Hepatocyte (in vitro differentiated cells): ENCODE measurements at places on chromosomes 2 and 18. TPM values are rescaled to one million over a fixed set of nuclear protein-coding genes. Genes with fewer than 3 reads are reported as not detected.

Gene KCNK3
- 9.4 and 10.5 TPM in 2 replicates for total RNA-seq

Gene ELOA2
- total RNA-seq: not detected in 2 replicates

Gene AGAP1
- total RNA-seq: 19.2 and 20.0 TPM in 2 replicates

Gene SELENOI
- total RNA-seq: 31.5 and 34.4 TPM in 2 replicates

DNA sequence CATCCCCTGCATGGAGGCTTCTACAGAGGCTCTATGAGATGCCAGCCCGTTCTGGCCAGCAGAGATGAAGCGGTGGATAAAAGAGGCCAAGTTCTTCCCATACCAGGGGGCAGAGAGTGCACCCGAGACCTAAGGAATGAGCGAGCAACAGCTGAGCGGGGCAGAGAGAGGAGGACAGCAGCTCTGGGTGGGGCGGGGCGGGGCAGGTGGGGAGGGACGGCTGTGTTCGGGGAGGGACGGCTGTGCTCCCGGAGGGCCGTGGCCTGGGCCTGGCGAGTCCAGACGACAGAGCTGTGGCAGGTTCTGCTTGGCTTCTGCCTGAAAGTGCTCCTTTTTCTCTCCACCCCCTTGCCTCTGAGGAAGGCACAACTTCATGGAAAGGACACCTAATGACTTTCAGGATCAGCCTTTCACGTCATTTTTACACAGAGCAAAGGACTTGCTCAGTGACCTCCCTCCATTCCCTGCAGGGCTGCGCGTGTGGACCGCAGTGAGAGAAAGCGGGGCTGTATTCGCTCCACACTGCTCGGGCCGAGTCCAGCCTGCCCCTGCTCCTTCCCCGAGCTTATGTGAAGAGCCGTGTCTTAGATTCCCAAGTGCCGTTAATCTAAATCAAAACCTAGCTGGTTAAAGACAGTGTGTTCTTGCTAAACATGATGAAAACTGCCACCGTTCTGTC is 232.9 kb downstream of the HDAC4 start:
- no peaks in the 10 kb centered on the region for H3K36me3 ChIP-seq
- H3K4me3 ChIP-seq: no peak overlapping the region
- H3K27ac ChIP-seq: no peak overlapping the region
- no peak for DNase-seq
- peaks cover 4% of the 10 kb centered on the region for H3K4me1 ChIP-seq

DNA sequence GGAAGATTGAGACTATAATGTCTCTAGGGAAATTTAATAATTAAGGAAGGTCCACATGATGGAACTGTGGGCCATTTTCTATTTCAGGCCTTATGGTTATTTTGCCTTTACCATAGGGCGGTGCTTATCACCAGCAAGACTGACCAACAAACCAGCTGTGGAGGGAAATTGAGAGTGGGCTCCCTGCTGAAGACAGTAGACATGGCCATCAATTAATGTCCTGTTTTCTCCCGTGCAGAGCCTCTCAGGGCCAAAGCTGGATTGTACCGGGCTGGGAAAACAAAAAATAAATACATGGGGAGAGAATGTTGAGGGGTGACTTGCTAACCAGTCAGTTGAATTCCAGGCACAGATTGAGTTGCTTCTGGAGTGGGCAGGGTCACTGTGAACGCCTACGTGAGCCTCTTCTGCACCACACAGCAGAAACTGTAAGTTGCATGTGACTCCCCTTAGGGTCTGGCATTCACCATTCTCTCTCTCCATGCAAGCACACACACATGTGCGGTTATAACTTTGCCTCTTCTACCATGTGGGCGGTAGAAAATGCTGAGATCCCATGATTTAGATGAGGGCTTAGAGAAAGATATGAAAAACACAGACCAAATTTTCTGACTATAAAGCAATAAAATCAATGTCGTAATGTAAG is 128.5 kb downstream of the COPS8 start:
- H3K27ac ChIP-seq: peak overlapping the region; percentile 71
- no peaks in the 10 kb centered on the region for H3K27me3 ChIP-seq
- H3K36me3 ChIP-seq: no peaks in the 10 kb centered on the region
- no peak for DNase-seq
- no peak overlapping the region for H3K4me3 ChIP-seq

GRCh38 chr2:197674060-197674459 is 1.3 kb downstream of the RFTN2 start:
- H3K4me1 ChIP-seq: no peaks in the 10 kb centered on the region
- H3K4me3 ChIP-seq: peak overlapping the region; percentile 33
- no peaks in the 10 kb centered on the region for H3K36me3 ChIP-seq

Gene SLC4A3
- 1.8 and 3.0 TPM in 2 replicates for total RNA-seq

DNA sequence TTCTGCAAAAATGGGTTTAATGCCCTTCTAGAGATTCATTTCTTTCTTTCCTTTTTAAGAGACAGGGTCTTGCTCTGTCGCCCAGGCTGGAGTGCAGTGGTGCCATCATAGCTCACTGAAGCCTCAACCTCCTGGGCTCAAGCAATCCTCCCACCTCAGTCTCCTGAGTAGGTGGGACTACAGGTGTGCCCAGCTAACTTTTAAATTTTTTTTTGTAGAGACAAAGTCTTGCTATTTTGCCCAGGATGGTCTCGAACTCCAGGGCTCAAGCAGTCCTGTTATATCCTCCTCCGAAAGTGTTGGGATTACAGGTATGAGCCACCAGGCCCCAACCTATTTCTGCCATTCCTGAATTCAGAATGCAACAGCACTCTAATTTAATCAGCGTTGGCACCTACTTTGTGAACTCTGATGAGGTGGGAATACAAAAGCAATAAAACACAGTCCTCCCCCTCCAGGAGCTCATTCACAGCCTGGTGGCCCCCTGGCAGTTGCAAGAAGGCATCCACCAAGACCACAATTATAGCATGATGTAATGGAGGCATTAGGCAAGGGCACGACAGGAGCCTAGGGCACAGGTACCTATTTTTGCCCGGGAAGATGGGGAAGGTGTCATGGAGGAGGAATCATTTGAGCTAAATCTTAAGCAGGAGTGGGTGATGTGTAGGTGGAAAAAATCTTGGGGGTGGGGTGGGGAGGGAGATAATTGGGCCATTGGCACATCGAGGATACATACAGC is 5.1 kb downstream of the RHOB start:
- H3K4me1 ChIP-seq: peaks cover 21% of the 10 kb centered on the region
- no peak overlapping the region for H3K4me3 ChIP-seq
- H3K36me3 ChIP-seq: no peaks in the 10 kb centered on the region
- no peaks in the 10 kb centered on the region for H3K27me3 ChIP-seq
- no peak for DNase-seq

DNA sequence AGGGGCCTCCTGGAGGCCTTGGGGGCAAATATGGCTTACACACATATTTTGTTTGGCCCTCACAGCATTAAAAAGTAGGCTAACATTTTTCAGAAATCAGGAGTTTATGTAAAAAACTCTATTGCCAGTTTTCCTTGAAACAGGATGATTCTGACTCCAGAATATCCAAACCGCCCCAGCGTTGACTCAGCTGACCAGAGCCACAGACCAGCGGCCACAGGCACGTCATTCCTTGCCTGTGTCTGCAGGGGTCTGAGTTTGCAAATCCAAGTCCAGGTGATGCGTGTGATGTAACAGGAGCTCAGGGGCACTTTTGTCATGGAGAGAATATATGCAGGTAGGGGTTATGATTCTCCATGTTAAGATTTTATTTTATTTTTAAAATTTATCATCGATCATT is 79.4 kb upstream of the ALKAL2 start:
- H3K4me1 ChIP-seq: no peaks in the 10 kb centered on the region
- no peak overlapping the region for H3K27ac ChIP-seq
- DNase-seq: no peak
- H3K27me3 ChIP-seq: no peaks in the 10 kb centered on the region
- H3K4me3 ChIP-seq: no peak overlapping the region
- no peaks in the 10 kb centered on the region for H3K36me3 ChIP-seq

DNA sequence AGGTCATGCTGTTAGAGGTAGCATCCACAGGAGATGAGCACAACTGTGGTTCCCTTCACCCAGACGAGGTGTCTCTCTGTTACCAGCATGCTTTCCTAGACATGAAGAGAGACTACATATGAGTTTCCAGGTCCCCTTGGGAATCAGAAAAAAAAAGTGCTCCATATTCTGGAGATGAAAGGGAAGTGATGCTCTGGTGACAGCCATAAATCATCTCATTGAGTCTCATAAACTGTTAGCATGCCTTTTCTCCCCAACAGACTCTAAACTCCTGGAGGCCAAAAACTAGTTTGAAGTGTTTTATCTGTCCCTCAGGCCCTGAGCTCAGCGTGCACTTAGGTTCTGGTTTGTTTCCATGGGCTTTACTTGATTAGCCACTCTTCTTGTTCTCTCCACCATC is 124.6 kb upstream of the CREB1 start:
- no peak for DNase-seq
- peaks cover 14% of the 10 kb centered on the region for H3K4me1 ChIP-seq
- H3K27me3 ChIP-seq: no peaks in the 10 kb centered on the region
- no peaks in the 10 kb centered on the region for H3K36me3 ChIP-seq
- H3K4me3 ChIP-seq: no peak overlapping the region

- DNase-seq: no peak
- H3K27me3 ChIP-seq: no peaks in the 10 kb centered on the region
- no peak overlapping the region for H3K4me3 ChIP-seq
- no peak overlapping the region for H3K27ac ChIP-seq
- peaks cover 17% of the 10 kb centered on the region for H3K4me1 ChIP-seq
Observed at GRCh38 chr18:5455674-5456073, 88.1 kb downstream of the EPB41L3 start.

DNA sequence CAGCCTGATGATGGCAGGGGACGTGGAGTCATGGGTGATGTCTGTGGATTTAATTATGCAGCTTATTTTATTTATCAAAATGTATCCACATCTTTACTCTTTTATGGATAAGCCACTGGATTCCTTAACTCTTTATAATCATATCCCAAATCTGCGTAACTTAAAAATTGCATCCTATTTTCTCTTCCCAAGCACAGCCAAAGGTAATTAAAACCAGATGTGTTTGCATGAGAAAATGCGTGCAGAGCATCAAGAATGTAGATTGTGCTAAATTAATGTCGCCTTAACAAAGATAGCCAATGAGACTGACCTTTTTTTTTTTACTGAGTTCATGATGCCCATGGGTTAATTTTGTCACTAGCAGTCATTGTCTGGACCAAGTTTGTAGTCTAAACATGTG is 10.0 kb downstream of the SH3RF3 start:
- DNase-seq: no peak
- no peak overlapping the region for H3K27ac ChIP-seq
- peaks cover 3% of the 10 kb centered on the region for H3K4me1 ChIP-seq
- H3K36me3 ChIP-seq: no peaks in the 10 kb centered on the region
- H3K27me3 ChIP-seq: peaks cover 24% of the 10 kb centered on the region
- H3K4me3 ChIP-seq: no peak overlapping the region

DNA sequence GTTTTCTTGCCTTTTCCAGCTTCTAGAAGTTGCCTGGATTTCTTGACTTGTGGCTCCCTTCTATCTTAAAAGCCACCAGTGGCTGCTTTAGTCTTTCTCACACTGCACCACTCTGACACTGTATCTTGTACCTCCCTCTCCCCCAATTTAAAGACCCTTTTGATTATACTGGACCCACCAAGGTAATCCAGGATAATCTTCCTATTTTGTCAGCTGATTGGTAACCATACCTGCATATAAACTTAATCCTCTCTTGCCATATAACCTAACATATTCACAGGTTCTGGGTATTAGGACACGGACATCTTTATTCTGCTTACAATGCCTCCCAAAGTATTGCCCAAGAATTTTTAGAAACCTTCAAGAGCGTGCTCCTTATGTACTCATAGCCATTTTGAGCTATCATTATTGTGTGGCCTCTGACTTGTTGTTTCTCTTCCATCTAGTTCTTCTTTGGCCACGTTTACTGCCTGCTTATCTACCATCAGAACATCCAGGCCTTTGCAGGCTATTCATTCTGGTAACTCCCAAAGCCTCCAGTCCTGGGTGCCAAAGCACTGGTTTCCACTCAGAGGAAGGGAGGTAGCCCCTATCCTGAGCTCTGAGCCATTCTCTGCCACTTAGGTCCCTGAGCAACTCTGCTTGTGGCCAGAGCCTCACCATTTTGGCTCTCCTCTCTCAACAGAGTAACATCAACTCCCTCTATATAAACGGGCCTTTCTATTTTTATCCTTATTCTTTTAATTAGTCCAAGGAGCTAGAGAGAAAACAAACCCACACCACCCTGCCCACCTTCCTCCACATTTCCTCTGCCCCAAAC is 70.8 kb downstream of the MYO3B start:
- H3K4me3 ChIP-seq: no peak overlapping the region
- no peaks in the 10 kb centered on the region for H3K4me1 ChIP-seq
- no peak overlapping the region for H3K27ac ChIP-seq
- no peak for DNase-seq
- no peaks in the 10 kb centered on the region for H3K27me3 ChIP-seq
